Activated CD4-positive, alpha-beta T cell treated with anti-CD3 and anti-CD28 coated beads, Interleukin-2, Interleukin-6, amounts not matched to agents 100 ng/mL and 50 ng/mL, durations not matched to agents 16 hours and 8 hours (primary cell): ENCODE measurements at places on chromosomes 2 and 18.

DNA sequence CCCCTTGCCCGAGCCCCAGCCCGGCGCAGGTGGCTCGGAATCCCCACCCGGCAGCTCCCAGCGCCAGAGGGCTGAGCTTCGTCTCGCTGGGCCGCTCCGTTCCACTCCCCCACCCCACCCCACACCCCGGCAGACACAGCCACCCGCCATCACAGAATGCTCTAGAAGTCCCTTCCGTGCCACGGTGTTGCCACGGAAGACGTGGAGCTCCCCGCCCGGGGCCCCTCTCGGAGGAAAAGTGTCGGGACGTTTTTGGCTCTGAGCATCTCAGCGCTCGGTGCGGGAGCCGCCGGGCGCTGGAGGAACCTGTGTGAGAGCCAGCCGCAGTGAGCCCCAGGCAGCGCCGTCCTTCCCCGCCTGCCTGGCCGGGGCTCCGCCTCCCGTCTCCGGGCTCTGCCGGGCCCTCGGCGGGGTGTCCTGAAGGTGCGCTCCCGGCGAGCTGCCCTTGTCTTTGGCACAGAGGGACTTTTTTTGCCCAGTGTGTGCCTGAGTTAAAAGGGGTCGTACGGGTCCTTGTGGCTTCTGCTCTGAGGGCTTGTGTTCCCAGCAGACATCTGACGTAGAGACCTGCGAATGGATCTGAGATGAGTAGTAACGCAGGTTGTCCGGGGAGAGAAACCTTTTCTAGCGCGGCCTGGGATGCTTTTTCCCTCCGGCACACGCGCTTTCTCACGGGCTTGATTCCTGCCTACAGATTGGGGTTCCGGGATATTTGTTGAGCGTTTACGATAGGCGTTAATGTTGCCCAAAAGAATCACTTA, 1.8 kb downstream of the ZCCHC2 start:
- peak; percentile 69 for DNase-seq

DNA sequence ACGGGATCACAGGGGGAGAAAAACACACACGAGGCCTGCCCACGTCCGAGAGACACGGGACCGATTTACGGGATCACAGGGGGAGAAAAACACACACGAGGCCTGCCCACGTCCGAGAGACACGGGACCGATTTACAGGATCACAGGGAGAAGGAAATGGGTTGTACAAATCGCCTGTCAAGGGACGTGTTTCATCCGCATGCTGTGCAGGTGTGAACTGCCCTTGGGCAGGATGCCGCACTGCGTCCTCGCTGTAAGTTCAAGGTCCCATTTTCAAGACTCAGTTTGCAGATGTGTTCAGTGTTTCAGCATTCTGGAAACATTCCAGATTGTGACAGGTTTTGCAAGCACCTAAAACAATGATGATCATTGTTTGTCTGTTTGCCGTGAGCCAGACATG, 2.3 kb upstream of the KCNG2 start:
- no peak for DNase-seq

DNA sequence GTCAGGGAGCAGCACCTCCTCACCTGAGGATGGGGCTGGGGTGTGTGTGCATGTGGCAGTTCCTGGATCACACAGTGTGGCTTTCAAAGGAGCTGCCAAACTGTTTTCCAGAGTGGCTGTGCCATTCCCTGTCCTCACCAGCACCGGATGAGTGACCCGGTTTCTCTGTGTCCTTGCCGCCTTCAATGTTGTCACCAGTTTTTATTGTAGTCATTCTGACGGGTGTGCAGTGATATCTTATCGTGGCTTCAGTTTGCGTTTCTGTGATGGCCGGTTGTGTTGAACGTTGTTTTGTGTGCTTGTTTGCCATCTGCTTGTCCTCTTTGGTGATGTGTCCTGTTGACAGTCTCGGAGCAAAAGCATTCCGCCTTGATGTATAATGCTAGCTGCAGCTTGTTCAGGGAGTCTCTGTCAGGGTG, 108.9 kb downstream of the ATP9B start:
- DNase-seq: no peak

DNA sequence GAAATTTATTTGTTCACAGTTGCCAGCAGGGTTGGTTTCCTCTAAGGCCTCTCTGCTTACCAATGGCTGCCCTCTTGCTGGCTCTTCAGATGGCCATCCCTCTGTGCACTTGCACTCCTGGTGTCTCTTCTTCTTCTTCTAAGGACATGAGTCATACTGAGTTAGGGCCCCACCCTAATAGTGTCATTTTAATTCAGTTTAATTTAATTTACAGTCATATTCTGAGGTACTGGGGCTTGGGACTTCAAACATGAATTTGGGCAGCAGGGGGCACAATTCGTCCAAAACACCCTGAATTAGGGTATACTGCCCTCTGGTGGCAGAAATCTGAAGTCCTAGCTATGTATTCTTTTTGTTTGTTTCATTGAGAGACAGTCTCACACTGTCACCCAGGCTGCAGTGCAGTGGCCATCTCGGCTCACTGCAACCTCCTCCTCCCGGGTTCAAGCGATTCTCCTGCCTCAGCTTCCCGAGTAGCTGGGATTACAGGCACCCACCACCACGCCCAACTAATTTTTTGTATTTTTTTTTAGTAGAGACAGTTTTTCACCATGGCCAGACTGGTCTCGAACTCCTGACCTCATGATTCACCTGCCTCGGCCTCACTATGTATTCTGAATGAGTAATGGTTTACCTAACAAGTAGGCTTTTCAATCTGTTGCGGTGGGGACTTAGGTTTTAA, 19.8 kb downstream of the SLC4A1AP start:
- peak; percentile 95 for DNase-seq

GRCh38 chr2:214747992-214748391, 61.5 kb downstream of the BARD1 start:
- DNase-seq: no peak

GRCh38 chr2:22153931-22154613, 1030.3 kb downstream of the TDRD15 start:
- DNase-seq: no peak

- DNase-seq: no peak
Observed at GRCh38 chr2:46435796-46436360, 43.5 kb upstream of the TMEM247 start.

DNA sequence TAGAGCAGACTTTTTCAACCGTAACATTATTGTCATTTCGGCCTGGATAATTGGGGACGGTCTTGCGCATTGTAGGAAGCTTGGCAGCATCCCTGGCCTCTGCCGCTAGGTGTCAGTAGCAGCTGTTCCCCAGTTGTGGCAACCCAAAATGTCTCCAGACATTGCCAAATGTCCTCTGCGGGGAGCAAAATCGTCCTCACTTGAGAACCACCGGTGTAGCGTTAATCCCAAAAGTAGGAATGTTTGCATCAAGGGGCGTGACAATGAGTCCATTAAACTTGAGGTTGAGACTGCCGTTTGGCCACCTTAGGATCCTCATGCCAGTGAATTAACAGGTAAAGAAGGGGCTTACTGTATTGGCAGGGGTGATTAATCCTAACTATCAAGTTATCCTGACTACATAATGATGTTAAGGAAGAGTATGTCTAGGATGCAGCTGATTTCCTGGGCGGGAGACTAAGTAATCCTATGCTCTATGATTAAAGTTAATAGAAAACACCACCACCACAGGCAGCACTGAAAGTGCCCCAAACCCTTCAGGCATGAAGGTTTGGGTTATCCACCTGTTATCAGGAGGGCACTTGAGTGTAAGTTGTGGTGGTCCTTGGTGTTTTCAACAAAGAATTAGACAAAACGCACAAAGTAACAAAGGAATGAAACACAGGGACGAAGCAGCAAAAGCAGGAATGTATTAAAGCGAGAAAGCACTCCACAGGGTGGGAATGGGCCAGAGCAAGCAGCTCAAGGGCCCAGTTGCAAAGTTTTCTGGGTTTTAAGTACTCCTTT, 4.9 kb upstream of the ZC3H8 start:
- peak; percentile 89 for DNase-seq

- no peak for DNase-seq
Observed at GRCh38 chr18:69951182-69951581, 3.5 kb upstream of the CD226 start.

DNA sequence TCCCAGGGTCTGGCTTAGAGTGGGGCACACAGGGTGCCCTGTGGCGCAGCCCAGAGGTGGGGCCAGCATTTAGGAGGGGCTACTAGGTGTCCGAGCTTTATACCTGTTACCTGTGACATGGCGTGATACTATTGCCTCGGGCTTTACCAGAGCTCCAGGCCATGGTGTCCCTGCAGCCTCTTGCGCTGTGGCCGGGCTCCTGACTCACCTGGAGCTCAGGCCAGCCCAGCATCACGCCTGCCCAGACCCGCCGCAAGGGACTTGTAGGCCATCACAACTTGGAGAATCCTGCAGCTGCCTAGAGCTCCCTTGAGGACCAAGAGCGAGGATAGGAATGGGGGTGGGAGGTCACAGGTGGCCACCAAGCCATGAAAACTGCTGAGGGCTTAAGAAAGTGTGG, 8.0 kb downstream of the INHBB start:
- no peak for DNase-seq
